ENCODE measurements at places on chromosomes 12 and 14.

GRCh38 chr14:103164006-103164405 is 40.7 kb downstream of the TNFAIP2 start:
- no peak for DNase-seq

DNA sequence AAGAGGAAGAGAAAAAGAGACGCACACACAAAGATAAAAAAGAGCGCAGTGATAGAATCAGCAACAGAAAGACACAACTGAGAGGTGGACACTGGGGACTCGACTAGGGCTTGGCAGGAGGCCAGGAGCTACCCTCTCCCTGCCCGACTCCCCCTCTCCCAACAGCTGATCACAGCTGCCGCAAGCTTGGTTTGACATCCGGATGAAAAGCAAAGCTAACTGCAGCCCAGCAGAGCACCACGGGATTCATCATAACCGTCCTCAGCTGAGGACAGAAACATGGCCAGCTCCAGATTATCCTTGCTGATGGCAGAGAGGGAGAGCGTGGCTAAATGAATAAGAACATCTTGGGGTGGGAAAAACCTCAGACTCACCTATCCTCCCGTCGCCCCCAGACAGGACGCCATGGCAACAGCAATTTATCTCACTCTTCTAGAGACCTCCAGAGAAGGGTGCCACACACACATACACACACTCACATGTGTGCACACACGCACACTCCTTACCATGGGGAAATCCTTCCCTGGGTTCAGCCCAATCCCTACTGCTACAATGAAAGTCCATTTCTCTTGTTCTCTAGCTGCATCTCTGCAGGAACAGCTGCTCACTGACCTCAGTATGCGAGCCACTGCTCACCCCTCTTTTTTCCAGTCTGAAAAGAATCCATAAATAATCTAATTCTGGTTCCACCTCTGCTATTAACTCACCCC is 135.3 kb downstream of the NTF3 start:
- DNase-seq, result no peak

GRCh38 chr12:112798048-112798760 is 6.7 kb downstream of the RPH3A start:
- DNase-seq, result no peak

GRCh38 chr14:30444451-30444850 is 114.5 kb upstream of the G2E3 start:
- DNase-seq, result no peak

GRCh38 chr14:98462908-98463307 is 809.1 kb downstream of the BCL11B start:
- no peak for DNase-seq

DNA sequence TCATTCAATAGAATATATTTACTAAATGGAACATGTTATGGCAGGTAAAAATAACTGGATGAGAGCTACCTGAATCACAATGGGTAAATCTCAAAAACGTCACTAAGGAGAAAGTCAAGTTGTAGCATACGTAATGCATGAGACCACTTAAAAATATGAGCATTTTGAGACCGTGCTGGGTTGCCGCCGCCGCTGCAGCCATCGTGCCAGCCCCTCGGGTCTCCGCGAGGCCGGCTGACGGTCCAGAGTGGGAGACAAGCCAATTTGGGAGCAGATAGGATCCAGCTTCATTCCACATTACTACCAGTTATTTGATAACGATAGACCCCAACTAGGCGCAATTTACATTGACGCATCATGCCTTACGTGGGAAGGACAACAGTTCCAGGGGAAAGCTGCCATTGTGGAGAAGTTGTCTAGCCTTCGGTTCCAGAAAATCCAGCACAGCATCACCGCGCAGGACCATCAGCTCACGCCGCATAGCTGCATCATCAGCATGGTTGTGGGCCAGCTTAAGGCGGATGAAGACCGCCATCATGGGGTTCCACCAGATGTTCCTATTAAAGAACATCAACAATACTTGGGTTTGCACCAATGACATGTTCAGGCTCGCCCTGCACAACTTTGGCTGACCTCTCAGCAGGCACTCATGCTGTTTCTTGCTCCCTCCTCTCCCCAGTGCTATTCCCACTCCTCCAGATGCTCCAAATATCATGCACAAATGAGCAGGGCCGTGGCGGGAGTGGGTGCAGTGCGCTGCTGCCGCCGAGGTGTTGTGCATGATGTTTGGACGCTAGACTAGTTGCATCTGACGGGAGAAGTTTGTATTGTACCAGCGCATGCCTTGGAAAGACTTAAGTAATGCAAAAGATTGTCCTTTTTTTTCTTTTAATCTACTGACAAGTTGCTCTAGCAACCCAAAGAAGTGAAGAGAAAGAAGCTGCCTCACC is 6.3 kb upstream of the BRMS1L start:
- DNase-seq, result no peak
